ENCODE measurements at places on chromosomes 3 and 15.

- no peak for DNase-seq
These were observed 12.6 kb downstream of the TIPARP start for GRCh38 chr3:156687023-156687422.

- no peak for DNase-seq
These were observed 27.6 kb upstream of the NUDT16 start for GRCh38 chr3:131353986-131354385.

GRCh38 chr15:67290319-67290718 is 35.7 kb downstream of the IQCH start:
- no peak for DNase-seq

DNA sequence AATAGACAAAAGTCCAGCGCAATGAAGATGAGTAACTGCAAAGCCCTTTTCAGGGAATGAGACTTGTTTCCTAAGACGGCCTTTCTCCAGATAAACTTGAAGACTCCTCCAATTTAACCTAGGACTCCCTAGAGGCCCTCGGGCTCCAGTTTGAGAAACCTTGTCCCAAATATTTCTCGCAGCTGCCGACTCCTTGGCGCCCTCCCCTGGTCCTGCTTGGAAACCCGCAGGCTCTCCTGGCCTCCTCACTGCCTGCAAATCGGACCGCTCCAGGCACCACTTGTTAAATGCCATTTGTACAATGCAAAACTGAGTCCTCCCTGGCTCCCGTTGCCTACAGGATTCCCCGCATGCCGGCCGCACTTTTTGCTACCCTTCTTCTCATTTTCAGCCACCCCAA is 36.8 kb downstream of the MUC4 start:
- DNase-seq, result peak; percentile 4

GRCh38 chr3:107217172-107217571 is 160.1 kb upstream of the CCDC54 start:
- no peak for DNase-seq

GRCh38 chr15:91135201-91136130 is 35.4 kb downstream of the SV2B start:
- DNase-seq, result no peak

DNA sequence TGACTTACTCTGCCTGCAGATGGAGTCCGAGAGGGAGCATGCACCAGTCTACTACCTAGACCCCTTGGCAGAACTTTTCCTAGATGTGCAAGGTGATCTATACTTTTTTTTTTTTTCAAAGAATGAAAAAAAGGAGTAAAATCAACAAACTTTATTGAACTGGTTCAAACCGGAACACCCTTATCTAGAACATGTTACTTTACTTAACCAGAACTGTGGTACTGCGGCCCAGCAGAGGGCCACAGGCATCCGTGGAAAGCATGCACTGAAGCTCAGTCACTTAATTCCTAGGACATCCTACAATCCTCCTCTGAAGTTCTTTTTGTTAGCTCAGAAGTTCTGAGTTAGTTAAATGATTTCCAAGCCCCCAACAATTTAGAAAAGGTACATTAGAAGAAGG is 21.6 kb downstream of the CHAC1 start:
- no peak for DNase-seq

DNA sequence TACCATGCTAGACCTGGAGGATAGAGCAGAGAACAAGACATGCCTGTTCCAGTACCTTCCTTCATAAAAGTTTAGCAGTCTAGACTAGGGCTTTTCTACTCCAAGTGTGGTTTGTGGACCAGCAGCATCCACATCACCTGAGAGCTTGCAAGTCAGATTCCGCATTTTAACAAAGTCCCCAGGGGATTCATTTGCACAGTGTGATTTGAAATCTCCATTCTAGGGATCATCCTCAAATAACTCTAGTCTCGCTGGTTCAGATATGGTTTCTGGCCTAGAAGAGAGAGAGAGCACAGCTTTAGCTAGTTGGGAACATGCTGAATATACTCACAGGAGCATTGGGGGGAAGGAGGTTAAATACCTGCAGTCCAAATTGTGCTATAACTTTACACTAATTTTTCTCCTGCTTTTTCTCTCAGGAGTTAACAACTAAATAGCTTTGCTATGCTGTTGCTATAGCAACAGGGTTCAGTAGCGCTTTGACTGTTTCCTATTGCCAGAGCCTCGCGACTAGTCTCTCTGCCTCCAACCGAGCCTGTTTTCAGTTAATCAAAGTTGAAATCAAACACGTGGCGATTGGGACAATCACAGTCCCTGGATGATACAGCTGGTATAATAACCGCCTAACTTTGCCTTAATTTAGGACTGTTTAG is 64.0 kb upstream of the RASGRF1 start:
- DNase-seq, result no peak

DNA sequence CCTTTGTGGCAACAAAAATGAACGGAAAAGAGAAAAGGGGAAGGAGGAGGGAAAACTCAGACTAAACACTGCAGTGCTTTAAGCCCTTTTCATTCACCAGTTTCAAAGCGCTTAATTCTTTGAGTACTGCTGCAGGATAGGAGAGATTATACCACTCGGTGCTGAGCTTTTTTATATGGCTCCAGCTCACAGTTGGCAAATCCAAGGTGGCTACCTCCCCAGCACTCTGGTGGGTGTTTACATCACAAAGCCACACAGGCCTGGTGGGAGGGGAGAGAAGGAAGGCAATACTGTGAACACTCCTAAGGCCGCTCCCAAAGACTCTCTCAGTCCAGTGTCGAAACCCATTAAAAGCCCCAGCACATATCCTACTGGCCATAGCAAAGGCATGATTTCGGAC is 191.4 kb downstream of the STT3B start:
- no peak for DNase-seq

- peak; percentile 23 for DNase-seq
These were observed 394.1 kb downstream of the OCA2 start for GRCh38 chr15:27705056-27705455.

DNA sequence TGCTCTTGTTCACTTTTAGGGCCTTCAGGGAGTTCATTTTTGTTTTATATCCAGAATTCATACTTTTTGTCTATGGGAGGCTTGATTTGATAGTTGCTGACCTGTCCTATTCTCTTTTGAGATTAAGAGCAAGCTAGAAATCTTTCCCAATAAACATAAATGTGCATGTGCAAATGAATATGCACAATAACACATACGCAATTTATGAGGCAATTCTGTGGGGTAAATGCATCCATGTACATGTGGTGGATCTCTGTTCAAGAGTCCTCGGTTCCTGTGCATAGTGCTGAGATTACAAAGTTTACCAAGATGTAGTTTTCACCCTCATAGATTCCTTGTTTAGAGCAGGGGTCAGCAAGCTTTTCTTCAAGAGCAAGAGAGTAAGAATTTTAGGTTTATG is 640.7 kb downstream of the EDEM1 start:
- DNase-seq, result no peak

- no peak for DNase-seq
These were observed 123.6 kb upstream of the PFN2 start for GRCh38 chr3:150094150-150094933.

- DNase-seq, result no peak
These were observed 24.0 kb downstream of the TSEN2 start for GRCh38 chr3:12508291-12508700.

DNA sequence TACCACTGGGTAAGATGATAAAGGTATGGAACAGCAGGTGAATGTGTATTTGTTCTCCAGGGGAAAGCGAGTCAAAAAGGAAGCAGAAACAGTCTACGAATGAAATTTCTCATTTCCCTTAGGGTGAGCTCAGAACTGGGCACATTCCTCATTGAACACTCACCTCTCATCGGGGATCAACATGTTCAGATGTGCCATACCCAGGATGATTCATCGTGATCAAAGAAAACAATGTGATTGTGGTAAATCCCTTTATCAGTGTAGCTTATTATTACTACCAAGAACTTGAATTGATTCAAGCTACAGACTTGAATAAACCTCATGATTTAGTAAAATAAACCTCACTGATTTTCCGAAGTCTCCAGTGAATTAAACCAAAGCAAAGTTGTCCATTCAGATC is 72.1 kb downstream of the GJD2 start:
- no peak for DNase-seq

DNA sequence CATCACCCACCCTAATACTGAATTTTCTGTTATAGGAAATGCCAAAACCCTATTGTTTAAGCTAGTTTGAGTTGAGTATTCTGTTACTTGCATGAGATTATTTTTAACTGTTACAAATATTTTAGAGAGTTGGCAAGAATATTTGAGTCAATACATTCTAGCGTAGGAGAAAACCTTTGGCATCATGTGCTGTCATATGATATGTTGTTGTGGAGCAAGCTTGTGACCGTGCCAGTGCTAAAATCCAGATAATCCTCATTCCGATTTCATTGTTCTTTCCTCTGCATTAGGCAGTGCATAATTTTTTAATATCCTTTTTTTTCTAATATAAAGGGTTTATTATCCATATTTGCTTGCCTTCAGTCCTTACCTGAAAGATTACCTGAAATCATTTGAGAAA is 168.0 kb upstream of the GMNC start:
- no peak for DNase-seq

DNA sequence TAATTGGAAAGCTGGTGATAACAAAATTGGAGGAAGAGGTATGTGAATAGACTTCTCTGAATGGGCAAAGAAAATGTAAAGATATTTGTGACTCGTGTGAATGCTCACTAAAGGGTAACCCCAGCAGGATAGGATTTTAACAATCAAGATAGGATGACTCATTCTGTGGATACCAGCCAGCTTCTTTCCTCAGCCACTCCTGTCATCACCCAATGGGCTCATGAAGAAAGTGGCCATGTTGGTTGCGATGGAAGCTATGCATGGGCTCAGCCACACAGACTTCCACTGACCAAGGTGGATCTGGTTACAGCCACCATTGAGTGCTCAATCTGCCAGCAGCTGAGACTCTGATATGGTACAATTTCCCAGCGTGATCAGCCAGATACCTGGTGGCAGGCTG is 40.9 kb downstream of the STRIT1 start:
- no peak for DNase-seq

GRCh38 chr3:146100180-146100579 is 60.8 kb downstream of the PLOD2 start:
- DNase-seq, result no peak

- no peak for DNase-seq
These were observed 357.4 kb downstream of the GAP43 start for GRCh38 chr3:115980709-115981108.

- no peak for DNase-seq
These were observed 375.9 kb upstream of the WNT5A start for GRCh38 chr3:55863028-55863427.

GRCh38 chr3:109853077-109853731 is 515.9 kb upstream of the DPPA4 start:
- DNase-seq, result no peak

DNA sequence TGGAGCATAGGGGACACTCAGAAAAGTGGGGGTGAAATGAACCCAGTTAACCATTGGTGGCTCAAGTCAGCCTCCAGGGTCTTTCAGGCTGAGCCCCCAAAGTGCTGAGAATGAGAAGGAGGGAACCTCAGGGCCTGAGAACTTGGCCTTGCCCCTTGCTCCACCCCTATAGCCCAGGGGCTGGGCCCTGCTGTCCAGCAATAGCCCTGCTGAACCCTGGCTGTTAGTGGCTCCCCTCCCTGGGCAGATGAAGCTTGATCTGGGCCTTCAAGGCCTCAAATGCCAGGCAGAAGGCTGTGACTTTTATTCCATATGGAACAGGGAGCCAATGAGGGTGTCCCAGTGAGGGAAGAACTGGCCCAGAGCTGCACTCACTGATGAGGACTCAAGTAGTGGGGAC is 16.2 kb downstream of the ADAMTS7 start:
- no peak for DNase-seq

- no peak for DNase-seq
These were observed 12.1 kb downstream of the GALK2 start for GRCh38 chr15:49182128-49182527.

GRCh38 chr15:81281766-81282605 is 42.0 kb downstream of the STARD5 start:
- DNase-seq, result no peak

DNA sequence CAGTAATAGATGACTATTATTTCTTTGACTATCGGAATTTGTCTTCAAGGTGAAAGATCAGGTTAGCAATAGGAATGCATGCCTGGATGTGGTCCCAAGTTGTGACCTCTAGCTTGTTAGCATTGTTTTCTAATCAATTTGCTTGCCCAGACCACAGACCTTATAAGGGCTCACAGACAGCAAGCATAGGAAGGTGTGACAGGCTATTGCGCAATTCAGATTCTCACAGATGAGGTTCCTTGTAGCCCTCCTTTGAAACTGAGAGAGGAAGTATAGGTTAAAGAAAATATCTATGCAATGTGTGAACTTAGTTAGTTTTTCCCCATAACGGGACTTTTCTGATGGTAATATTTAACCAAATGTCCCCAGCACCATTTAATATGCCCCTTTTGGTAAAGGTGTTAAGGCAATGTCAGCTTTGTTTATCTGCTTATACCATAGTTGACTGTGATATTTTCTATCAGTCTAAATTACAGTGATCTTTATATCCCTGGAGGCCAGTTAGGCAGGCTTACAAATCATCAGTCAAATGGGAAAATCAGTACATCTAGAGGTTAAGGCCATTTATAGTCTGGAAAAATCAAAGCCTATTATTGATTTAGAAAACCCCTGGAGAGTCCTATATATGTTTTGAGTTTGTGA is 168.1 kb upstream of the MBNL1 start:
- DNase-seq, result no peak

DNA sequence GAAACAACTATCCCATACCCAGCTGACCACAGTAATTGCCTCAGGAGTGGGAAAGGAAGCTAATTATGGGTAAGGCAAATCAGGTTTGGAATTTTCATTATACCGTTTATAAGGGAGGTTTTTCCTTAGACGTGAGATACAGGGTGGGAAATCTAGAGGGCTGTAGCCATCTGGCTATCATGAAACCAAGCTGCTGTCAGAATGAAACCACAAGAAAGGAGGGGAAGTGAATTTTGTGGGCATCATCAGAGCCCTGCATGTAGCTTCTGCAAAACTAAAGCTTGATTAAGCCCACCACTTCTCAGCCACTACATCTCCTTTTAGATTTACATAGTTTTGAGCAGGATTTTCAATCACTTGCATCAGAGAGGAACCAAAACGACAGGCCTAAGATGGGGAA is 893.5 kb downstream of the TUSC7 start:
- DNase-seq, result no peak

- DNase-seq, result no peak
These were observed 1.2 kb downstream of the TRPM7 start for GRCh38 chr15:50685191-50685975.

- peak; percentile 83 for DNase-seq
These were observed at the start of gene NEK10 for GRCh38 chr3:27368831-27369607. Gene NEK10 (minus strand): TSS chr3:27369383. CDS start chr3:27352882, 16,501 bp downstream.

DNA sequence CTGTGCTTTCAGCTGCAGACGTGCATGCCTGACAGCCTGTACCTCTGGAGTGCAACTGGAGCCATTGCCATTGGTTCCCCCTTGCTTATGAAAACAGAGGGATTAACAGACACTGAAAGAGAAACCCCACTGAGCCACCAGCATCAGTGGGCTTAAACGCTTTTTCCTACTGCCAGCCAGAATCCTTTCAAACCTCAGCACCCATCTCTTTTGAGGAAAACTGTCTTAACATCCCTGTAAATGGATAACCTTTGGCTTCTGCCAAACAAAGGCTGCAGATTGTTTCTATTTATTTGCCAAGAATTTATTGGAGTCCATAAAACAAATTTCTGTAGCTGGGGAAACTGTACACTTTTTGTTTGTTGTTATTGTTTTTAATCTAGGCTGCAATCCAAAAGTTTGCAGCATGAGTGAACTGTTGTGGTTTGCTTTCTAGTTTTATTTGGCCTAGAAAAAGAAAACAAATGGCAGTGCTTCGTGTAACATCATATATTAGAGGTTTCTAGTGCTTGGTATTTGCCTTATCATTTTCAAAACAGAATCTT is 369.2 kb upstream of the IL12A start:
- DNase-seq, result no peak

GRCh38 chr3:47444103-47444502 is 31.6 kb downstream of the SCAP start:
- no peak for DNase-seq
